ENCODE measurements at places on chromosomes 7 and 10.
A peak's percentile ranks its signal among the peaks of the same experiment; 100 is the strongest.

GRCh38 chr7:90474284-90475210 lies 5.1 kb downstream of the PTTG1IP2 start:
- DNase-seq: no peak

- no peak for DNase-seq
These were observed 49.9 kb upstream of the CAMK2B start for GRCh38 chr7:44375236-44375699.

DNA sequence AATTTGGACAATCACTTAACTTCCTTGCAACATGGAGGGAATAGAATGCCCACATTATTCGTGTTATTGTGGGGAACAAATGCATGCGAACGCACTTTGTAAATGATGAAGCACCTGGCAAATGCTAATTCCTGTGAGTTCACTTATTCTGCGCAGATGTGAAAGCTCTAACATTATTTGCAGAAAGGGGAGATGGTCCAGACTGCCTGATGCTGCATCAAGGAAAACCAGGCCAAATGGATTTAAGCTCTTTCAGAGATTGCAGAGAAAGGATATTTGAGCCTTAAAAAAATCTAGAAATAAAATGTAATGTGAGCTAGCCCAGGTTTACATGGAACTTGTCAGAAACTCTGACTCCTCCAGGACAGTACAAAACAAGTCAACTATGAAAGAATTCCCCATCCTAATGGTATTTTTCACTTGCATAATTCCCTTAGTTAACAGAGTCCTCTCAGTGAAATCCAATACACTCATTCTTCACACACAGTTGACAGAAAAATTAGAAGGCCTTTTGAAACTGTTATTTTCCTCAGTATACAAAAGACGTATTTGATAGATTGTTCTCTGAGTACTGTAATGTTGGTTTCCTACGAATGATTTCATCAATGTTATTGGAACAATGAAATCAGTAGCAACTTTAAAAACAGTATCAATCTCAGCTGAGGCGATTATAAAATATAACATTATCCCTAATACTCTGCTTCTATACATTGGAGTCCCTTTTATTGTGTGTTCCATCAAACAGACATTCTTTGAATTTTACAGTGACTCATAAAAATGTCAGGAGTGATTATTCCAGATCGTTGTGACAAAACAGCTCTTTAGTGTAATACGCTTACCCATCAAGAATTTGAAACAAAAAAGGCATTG lies 136.3 kb upstream of the ANK3 start:
- no peak for DNase-seq

DNA sequence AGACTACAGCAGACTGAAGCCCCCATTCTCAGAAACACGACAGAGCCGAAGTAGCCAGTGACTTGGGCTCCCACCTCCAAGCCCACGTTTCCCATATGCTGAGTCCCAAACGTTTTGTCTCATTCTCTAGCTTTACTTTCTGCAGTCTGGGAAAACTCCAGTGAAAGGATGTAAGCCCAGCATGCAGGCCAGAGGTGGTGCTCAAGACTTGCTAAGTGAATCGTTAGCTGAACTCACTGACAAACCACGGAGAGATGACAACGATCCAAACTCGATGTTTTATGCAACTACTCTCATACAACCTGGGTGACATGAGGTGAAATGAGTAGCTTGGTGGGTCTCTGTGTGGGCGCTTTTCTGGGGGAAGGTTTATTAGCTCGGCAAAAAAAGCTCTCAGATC lies 731.8 kb downstream of the SUGCT start:
- DNase-seq: no peak

- DNase-seq: no peak
These were observed 41.4 kb downstream of the MRC1 start for GRCh38 chr10:17850501-17850900.

- DNase-seq: no peak
These were observed 145.0 kb upstream of the CHST15 start for GRCh38 chr10:124238367-124238766.

GRCh38 chr7:39433550-39433949 lies 132.7 kb upstream of the YAE1 start:
- no peak for DNase-seq

DNA sequence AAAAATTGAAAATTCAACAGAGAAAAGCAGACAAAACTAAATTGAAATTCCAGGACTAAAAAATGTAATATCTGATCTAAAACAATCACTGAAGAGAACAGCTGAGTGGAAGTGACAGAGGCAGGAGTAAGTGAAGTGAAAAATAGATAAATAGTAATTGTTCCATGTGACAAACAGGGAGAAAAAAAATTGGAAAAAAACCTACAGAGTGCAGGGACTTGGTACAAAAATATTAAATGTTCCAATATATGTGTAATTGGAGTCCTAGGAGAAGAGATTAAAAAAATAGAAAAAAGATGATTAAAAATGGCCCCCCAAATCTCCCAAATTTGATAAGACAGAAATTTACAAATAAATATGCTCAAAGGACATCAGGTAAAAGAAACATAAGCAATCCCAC lies 63.4 kb upstream of the NAMPT start:
- no peak for DNase-seq

DNA sequence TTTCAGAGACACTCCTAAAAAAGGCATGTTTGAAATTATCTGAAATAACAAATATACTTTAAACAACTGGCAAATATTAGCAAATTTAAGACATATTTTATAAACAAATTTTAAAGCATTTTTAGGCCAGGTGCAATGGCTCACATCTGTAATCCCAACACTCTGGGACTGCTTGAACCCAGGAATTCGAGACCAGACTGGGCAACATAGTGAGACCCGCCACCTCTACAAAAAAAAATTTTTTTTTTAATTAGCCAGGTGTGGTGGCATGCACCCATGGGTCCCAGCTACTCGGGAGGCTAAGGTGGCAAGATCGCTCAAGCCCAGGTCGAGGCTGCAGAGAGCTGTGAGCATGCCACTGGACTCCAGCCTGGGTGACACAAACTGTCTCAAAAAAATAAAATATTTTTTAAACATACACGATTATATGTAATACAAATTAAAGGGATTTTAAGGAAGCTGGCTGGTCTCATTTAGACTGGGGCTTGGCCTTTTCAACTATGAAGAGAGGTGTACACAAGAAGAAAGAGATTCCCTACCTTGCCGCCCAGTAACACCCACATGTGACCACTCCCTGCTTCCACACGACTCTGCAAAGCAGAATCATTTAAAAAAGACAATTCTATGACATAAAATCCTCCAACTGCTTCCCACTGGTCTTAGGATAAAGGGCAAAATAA lies 7.5 kb downstream of the LARP4B start:
- no peak for DNase-seq

- DNase-seq: no peak
These were observed 103.7 kb downstream of the MACC1 start for GRCh38 chr7:20113427-20114027.

DNA sequence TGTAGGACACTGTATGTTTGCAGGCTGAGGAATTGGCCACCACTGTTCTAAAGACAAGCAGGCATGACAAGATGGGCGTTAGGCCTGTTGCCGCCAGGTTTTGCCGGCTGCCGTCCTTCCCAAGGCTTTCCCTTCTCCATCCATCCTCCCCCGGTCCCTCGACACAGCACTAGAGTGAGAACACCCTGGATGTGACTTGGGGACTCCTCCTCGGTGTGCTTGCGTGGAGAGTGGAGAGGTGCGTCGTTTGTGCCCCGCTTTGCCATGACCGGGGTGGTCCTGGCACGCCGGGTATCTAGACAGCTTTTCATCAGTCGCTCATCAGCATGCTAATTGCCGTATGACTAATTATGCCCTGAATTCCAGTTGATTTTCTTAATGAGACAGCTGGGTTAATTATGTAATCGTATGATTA lies 206.6 kb upstream of the SH2B2 start:
- no peak for DNase-seq

- DNase-seq: peak; percentile 85
These were observed 106.1 kb downstream of the PRKCQ start for GRCh38 chr10:6473901-6474370.

DNA sequence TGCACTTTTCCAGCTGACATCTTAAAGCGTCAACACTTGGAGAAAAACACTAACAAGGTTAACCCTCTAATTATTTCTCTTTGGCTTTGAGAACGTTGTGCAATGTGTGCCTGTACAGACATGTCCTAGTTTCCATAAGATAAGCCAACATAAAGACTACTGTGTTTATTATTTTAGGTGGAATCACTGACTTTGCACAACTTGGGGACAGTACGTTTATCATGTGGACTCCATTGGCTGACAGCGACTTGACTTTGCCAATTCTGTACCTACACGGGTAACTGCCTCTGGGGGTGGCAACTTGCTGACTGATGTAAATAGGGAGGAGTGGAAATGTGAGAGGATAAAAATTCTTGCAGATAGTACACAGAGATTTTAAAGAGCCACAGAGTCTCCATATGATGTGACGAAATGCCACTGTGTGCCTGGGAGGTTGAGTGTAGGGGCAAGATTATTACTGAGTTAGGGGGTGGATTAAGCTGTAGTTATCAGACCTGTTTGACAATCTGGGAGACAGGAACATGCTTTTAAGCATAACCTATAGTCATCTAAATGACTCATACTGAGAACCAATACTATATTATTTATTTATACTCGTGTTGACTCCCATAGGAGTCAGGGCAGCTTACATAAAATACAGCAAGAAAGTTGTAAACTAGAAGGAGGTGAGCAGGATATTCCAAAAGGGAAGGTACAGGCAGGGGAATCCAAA lies 21.0 kb downstream of the SLC13A4 start:
- DNase-seq: no peak

GRCh38 chr10:62742536-62743061 lies 61.9 kb upstream of the ADO start:
- no peak for DNase-seq

DNA sequence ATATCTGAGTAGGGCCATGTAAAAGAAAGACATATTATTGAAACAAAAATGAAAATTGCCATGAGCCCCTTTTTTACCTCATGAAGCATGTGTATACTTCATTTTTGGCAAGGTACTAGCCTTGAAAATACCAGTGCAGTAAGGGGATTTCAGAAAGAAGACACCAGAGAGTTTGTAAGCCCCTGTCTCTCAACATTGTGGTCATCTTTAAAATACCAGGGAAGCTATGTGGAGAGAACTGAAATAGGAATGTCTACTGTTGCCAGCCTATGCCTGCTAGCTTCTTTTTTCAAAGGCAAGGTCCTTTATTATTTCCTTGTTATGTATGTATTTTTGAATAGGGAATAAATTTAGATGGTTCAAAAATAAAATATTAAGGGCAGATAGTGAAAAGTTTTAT lies 57.8 kb downstream of the CASD1 start:
- DNase-seq: no peak

DNA sequence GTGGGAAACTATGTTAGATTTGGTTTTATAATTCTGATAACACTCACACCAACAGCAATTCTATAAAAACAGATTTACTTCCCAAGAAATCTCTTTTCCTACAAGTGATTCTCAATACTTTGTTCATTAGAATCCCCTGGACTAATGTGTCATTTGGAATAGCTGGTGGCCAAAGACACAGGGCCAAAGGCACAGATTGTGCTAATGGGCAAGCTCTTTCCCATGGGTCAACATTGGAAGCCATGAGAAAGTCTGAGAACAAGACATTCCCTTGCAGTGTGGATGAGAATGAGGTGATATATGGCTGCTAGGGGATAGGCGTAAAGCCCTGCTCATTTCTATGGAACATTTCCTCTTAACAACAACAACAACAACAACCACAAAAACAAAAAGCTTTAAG lies 153.8 kb downstream of the AMPH start:
- no peak for DNase-seq

- no peak for DNase-seq
These were observed 25.0 kb upstream of the CNNM1 start for GRCh38 chr10:99303899-99304861.

DNA sequence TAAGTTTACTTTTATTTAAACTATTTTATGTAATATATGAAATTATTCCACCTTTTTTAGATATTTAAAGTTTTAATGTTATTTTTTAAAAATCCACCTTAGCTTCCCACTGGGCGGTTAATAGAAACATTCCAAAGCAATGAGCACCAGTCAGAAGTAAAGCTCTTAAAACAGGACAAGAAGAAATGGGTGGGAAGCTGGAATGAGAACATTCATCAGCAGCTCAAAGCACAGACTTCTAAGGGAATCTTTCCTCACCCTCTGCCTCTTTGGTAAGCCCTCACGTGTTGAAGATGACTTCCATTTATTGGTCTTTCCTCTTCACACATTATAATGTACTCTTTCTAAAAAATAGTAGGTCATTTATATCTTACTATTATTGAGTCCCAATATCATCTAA lies 3.1 kb downstream of the AGMO start:
- DNase-seq: no peak

GRCh38 chr10:26222563-26222962 lies 6.0 kb downstream of the GAD2 start:
- DNase-seq: peak; percentile 43

DNA sequence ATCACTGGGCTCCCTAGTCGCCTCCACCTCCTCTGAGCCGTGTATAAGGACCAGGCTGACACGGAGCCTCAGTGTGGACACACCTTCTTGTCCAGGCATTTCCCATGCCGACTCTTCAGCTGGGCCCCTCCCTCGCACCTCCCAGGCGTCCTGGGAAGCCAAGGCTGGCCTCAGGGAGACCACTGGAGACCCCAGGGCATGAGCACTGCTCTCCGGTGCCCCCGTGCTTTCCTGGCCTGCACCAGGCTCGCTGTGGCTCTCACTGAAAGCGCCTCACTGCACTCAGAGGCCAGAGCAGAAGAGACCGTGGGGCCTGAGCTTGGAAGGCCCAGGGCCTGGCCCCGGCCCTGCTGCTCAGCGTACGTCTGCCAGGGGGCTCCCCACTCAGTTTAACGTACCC lies 31.4 kb downstream of the LRRC27 start:
- no peak for DNase-seq

DNA sequence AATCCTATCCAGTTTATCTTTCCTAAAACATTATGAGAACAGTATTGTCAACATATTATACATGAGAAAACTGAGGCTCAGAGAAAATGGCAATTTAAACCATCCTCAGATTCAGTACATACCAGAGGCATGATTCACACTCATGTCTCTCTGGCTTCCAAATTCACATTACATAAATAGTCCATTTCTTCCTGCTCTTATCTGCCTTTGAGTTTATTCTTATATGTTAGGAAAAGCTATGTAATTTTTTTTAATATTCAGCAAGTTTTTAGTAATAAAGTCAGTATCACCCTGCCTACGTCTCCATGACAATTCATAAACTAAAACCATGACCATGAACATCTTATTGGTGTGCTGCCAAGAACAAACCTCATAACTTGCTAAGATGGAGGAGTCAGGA lies 1260.2 kb upstream of the SORCS1 start:
- DNase-seq: no peak

DNA sequence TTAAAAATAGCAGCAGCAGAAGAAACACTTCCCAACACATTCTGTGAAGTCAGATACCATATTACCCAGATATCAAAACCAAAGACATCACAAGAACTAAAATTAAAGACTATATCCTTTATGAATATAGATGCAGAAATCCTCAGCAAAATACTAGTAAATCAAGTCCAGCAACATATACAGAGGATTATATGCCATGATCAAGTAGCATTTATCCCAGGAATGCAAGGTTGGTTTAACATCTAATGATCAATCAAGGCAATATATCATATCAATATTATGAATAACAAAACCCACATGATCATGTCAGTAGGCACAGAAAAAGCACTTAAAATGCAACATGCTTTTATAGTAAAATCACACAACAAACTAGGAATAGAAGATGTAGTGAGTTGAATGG lies 88.1 kb downstream of the RPS24 start:
- no peak for DNase-seq
